ENCODE measurements at places on chromosomes 16 and 17.

GRCh38 chr16:57016831-57017230, 27.5 kb downstream of the NLRC5 start:
- DNase-seq: no peak

DNA sequence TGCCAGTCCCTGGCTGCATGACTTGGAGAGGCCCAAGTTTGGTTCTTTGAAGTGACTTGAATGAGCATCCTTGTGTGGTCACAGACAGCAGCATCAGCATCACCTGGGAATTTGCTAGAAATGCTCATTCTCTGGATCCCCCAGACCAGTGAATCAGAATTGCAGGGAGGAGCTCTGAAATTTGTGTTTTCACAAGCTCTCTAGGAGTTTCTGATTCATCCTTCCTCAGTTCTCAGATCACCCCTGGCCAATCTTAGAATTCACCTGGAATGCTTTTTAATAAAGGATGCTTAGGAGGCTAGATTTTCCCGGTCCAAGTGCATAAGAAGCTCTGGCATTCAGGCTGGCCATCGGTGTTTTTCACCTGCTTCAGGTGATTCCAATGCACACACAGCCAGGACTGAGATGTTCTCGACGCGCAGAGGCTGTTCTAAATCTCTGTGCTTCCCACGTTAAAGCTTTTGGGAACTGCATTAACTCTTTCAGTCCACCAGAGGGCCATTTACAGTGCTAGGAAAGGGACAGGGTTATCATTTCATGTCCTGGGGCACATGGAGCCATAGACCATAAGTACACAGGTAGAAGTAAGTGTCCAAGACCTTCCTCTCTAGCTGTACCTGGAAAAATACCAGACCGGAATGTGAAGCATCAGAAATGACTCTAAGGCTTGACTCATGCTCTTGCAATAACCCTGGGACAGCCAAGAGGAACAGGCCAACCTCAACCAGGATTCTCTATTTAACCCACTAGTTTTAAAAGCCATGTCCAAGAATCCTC, 85.7 kb upstream of the XYLT1 start:
- DNase-seq: no peak

DNA sequence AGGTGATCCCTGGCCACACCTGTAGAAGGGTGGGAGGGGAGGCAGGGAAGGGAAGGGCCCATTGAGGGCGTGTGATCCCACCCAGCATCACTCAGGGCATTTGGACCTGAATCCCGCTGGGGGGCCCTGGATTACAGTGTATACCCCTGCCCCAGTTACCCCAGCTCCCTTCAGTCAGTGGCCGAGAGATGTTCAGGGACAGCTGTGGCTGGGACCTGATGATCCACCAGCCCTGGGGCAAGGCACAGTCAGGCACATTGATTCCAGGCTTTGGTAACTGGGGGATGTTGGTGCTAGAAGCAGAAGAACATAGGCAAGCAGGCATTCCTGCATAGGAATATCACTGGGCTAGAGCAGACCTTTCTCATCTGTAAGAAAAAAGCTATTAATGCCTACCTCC, 170.3 kb downstream of the FOXL1 start:
- DNase-seq: no peak

DNA sequence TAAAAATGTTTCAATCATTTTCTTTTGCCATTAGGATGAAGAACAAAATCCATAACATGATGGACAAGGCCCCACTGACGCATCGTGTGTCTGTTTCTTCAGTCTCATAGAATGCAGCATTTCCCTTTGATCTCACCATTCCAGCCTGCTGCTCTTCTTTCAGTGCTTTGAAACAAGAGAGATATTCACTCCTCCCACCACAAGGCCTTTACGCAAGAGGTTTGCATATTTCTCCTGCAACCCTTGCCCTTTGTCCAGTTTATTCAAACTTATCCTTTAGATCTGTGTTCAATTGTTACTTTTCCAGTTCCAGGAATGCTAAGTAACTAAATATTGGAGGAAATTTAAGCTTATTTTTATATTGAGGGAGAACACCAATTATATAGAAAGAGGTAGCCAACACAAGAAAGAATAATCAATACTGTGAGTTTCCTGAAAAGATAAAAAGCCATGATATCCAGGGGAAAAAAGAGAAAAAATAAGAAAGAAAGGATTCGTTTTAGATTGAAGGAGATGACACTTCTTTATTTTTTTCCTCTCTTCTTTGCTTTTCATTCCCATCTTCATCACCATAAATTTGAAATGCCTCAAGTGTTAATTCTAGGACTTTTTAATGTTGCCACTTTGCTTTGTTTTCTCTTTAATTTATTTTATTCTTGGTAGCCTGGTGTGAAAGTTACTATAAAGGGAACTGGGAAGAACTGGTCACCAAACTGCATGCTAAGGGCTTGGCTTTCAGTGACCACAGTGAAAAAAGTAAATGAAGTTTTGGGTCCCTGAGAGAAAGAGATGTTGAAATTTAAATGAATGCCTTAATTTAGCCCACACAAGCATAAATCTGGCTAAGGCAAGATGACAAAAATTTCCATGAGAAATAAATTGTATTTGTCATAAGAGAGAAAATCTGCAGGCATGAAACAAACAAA, 102.1 kb downstream of the KIF2B start:
- DNase-seq: no peak

DNA sequence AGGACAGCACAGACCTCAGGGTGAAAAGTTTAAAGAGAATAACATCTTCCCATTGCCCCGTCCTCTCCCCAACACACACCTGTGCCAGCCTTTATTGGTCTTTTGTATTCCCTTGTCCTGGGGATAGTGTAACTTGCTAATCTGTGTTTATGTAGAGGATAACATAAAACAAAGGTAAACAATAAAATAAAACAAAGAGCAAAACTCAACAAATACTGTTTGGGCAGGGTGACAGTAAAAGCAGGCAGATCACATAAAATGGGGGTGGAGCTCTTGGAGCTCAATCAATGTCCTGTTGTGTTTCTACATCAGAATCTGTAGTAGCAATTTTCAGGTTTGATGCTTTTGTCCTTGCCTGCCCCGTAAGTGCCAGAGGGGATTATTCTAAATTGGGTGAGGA, 1939.7 kb downstream of the TP53TG3F start:
- DNase-seq: no peak

All from cerebellar nuclear complex (tissue), 1 donor.